Chondrocyte (in vitro differentiated cells): ENCODE measurements at places on chromosomes 1 and 21.

DNA sequence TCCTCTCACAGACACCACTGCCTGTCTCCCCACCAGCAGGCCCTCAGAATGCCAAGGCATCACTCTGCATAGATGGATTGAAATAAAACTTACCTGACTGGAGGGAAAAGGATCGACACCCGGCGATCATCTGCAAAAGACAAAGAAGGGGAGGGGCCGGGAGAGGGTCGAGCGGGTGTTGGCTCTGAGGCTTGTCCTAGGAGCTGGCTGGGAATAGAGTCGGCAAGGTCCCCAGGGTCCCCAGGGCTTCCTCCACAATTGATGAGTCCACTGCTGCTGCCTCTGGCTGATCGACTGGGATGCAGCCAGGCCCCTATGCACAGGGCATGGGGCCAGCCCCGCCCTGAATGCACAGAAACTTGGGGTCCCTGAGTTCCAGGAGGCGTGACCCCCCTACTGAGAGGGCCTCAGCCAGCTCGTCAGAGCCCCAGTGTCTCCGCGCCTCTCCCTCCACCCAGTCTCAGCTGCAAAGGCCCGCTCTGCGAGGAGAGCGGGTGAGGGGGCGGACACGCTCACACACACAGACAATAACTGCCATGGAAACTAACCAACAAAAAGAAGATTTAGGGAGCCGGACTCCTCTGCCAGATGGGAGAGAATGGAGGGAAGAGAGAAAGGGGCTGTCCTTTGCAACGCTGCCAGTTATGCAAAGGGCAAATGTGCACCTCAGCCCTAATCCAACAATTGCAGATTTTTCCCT lies at the start of gene KLHDC8A:
Gene KLHDC8A, minus strand, starts transcription at position 483 of the 700 bp plus-strand sequence. CDS start 13,318 bp downstream, outside the sequence.
- no peak for DNase-seq

DNA sequence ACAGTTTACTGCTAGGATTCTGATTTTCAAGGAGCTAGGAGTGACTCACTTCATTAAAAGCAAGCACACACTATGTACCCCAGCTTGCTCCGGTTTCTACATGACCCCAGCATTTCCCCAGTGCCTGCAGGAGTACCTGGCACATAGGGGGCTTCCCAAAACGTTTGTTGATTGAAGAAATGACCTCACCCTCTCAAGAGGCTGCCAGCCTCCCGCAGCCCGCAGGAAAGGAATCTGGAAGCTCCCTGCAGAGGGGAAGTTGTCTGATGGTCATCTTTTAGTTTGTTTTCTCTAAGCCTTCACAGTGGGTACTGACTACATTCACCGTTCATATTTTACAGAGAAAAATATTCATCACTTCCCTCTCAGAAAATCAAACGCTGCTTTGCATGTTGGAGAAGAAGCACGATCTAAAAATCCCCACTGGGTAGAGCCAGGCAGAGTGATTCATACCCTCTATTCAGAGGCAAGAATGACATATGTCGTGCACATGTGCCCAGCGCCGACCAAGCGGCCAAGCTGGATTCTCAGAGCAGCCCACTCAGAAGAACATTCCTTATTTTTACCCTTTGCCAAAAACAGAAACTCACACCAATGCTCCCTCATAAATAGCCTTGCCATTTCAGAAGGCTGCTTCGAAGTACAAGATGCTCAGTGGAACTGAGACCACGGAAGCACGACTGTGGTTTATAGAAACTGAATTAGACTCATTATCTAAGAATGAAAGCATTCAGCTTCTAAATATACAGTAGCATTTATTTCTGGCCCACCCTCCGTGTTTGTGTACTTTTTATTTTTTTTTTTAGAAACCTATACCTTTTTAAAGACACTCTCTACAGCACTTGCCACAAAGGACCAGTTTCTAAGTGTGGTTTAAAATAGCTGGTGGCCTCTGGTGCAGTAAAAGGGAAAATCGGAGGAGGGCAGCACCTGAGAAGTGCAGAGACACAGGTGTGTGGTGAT lies 143.2 kb downstream of the MIS18A start:
- no peak for DNase-seq

DNA sequence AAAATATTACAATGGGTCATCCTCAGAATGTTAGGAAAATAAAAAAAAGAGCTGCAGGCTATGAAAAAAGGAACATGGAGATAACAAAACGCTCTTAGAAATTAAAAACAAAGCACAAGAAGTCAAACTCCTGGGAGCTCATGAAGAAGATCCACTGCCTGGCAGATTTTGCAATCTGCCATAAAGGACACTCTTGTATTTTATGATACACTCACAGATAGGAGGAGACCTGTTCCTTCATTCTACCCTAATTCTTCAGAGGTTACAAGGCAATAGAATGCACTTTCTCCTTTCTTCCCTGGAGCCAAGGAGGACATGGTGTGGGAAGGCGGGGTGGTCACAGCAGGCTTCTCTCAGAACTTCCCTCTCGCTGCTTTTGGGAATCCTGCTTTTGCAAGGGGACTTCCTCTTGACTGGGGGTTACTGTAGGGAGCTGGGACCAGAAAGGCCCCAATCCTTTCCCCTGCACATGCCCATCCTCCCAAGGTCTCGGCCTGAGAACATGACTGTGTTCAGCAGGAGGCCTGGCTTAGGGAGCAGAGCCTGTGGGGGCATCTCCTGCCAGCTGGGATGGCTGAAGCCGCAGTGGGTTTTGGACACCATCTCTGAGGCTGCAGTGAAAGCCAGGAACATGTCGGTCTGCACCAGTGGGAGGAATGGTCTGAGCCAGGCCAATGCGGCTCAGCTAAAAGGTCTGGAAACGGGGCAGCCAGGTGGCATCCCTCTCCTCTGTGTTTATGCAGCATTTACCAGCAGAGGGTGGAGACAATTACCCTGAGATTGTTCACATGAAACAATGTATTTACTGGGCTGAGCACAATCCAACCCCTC lies 44.8 kb downstream of the GPR161 start:
- no peak for DNase-seq

- no peak for DNase-seq
Observed at GRCh38 chr1:208510192-208510952, 266.2 kb upstream of the PLXNA2 start.

DNA sequence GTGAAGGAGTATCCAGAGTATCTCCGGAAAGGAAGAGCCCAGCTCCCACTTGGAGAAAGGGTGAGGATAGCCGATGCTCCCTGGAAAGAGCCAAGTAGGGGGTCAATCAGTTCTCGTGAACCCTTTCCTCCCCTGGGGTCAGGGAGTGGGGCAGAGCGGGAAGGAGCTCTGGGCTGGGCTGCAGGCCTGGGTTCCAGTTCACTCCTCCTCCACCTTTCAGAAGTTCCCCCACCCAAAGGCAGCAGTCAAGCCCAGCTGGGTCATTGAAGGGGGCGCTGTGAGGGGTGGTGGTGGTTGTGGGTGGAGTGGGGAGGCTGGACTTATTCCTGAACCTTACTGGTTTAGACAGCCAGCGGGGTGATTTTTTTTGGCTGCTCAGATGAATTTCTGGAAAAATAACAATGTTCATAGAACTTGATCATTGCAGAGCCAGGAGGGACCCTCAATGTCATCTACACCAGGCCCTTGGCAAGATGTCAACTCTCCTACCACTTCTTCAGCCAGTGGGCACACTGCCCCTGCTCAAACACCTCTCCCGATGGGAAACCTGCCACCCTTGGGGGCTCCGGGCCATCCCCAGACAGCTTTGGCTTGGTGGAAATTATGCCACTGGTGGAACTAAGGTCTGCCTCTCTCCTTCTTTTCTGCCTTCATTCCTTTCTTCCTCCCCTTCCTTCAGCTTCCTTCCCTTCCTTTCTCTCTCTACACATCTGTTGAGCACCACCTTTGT lies 235.8 kb downstream of the TRABD2B start:
- DNase-seq: peak; percentile 69
